Activated CD8-positive, alpha-beta memory T cell treated with anti-CD3 and anti-CD28 coated beads, Interleukin-2, amount 50 U/mL, for 4 hours (primary cell): ENCODE measurements at places on chromosomes 16 and 17.
A peak's percentile ranks its signal among the peaks of the same experiment; 100 is the strongest.

GRCh38 chr17:79174193-79174765 is 99.7 kb downstream of the ENGASE start:
- no peak for DNase-seq

GRCh38 chr16:79121906-79122305 is 478.6 kb downstream of the MAF start:
- DNase-seq = no peak

DNA sequence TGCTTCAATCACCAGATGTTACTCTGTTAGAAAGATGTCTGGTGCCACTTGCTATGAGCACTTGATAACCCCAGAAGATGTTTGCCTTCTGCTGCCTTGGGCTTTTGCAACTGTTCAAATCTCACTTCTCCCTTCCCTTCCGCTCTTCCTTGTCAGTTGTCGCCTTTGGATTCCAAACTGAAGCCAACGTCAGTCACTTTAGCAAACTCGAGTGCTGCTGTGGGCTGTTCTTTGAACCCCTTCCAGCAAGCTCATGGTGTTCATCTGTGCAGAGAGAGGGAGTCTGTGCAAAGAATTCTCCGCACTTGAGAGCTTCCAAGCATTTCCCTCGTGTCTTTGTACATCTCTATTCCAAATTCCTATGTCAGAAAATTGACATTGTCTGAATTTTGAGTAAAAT is 879.4 kb downstream of the CDH11 start:
- no peak for DNase-seq

DNA sequence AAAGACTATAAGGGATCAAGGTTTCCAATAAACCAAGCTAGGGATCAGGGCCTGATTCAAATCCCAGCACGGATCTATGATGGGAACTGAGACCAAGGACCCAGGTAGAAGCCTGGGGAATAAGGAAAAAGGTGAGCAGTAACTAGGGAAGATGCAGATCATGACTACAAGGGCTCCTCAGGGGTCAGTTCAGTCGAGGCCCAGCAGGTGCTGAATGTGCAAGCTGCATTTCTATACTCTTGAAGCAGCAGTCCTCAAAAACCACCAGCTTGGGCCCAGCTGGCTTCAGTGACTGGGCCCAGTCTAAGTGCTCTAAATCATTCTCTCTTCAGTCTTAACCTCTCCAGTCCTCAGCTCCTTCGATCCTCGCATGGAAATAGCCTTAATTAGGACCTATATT is 228.8 kb upstream of the AXIN2 start:
- no peak for DNase-seq

- DNase-seq = no peak
Observed at GRCh38 chr17:58375256-58375655, 23.3 kb upstream of the SUPT4H1 start.

GRCh38 chr16:53840456-53840855 is 136.5 kb downstream of the FTO start:
- DNase-seq = no peak

DNA sequence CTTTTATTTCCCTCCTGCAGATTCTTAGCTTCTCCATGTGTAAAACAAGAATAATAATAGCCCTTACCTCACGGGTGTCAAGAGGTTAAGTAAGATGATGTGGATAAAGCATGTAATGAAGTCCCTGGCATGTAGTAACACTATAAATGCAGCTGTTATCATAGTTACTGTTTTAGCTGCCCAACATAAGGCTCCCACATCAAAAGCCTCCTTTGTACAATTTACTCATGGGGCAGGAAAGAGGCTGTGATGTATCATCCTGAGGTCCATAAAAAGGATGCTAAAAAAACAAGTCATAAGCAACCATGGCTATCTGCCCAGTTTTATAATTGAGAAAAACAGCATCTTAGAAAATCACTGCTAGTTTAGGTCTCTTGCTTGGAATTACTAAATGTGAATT is 339.7 kb downstream of the CA10 start:
- DNase-seq = no peak

DNA sequence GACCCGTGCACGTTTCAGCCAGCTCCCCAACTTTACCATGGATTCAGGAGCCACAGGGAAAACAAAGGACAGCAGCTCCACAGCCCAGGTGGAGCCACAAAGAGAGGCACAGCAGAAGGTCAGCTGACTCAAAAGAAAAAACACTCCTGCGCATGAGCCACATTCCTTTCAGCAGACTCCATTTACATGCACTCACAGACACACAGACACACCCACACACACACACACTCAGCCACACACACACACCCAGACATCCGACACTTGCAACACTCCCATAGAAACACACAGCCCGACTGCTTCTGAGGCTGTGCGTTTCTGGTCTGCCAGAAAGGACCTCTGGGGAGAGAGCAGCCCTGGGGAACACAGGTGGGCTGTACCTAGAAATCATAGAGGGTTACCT is 2335.5 kb downstream of the TP53TG3F start:
- DNase-seq = no peak

DNA sequence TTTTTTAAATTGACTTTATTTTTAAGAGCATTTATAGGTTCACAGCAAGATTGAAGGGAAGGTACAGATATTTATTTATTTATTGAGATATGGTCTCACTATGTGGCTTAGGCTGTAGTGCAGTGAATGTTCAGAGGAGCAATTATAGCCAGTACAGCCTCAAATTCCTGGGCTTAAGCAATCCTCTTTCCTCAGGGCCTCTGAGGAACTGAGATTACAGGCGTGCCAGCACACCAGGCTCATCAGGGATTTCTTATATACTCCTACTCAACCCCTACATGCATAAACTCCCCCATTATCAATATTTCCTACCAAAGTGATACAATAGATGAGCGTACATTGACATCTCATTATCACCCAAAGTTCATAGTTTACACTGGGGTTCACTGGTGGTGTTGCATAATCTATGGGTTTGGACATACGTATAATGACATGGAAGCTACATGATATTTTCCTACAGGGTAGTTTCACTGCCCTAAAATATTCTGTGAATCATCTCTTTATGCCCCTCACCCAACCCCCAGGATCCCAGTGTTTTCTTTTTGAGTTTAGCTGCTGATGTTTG is 33.5 kb downstream of the HS3ST3B1 start:
- DNase-seq = no peak

- no peak for DNase-seq
Observed at GRCh38 chr16:30354423-30355143, 525 bp downstream of the CD2BP2 start.

GRCh38 chr17:57518587-57519581 is 226.2 kb downstream of the CCDC182 start:
- no peak for DNase-seq

GRCh38 chr16:85237817-85238216 is 125.5 kb upstream of the CIBAR2 start:
- no peak for DNase-seq

DNA sequence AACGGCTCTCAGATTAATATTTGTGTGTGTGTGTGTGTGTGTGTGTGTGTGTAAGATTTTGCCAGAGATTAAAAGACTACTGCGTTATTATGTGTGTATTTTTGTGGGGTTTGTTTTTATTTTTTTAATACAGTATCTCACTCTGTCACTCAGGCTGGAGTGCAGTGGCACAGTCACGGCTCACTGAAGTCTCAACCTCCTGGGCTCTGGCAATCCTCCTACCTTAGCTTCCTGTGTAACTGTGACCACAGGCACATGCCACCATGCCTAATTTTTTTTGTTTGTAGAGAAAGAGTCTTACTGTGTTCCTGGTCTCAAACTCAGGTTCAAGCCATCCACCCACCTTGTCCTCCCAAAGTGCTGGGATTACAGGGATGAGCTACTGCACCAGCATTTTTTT is 87.2 kb downstream of the CYB561 start:
- no peak for DNase-seq

- no peak for DNase-seq
Observed at GRCh38 chr17:44353672-44354331, 8.7 kb downstream of the GRN start.

- peak; percentile 74 for DNase-seq
Observed at GRCh38 chr17:41811549-41812380, at the start of gene P3H4. TSS of gene P3H4 (minus strand) at chr17:41811949. CDS start at chr17:41811915, 34 bp downstream.

- no peak for DNase-seq
Observed at GRCh38 chr17:17018021-17018441, 24.2 kb upstream of the MPRIP start.

GRCh38 chr17:41507315-41507880 is 2.0 kb upstream of the KRT13 start:
- no peak for DNase-seq

GRCh38 chr16:51151435-51151960 is 428 bp upstream of the SALL1 start:
- DNase-seq = no peak

- no peak for DNase-seq
Observed at GRCh38 chr17:18094409-18094807, 6.7 kb downstream of the DRG2 start.

GRCh38 chr17:73338566-73339197 is 26.9 kb upstream of the CDC42EP4 start:
- DNase-seq = no peak

DNA sequence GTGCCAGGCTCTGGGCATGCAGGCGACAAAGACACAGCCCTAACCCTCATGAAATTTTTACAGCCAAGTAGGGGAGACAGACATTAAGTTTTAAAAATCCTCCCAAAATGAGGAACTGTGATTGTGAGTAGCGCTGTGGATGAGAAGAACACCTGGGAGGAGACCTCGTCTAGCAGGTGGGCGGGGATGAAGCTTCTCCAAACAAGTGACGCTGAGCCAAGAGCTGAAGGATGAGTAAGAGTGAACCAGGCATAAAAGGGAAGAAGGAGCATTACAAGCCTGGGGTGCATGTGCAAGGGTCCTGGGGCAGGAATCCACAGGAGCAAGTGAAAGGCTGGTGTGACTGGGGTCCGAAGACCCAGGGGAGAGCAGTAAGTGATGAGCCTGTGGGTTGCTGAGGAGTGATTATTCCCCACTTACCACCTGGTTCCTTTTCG is 149.4 kb upstream of the HS3ST2 start:
- no peak for DNase-seq

GRCh38 chr17:49002766-49003165 is 5.6 kb downstream of the IGF2BP1 start:
- no peak for DNase-seq

GRCh38 chr16:57794849-57795430 is 7.4 kb downstream of the KIFC3 start:
- DNase-seq = no peak

DNA sequence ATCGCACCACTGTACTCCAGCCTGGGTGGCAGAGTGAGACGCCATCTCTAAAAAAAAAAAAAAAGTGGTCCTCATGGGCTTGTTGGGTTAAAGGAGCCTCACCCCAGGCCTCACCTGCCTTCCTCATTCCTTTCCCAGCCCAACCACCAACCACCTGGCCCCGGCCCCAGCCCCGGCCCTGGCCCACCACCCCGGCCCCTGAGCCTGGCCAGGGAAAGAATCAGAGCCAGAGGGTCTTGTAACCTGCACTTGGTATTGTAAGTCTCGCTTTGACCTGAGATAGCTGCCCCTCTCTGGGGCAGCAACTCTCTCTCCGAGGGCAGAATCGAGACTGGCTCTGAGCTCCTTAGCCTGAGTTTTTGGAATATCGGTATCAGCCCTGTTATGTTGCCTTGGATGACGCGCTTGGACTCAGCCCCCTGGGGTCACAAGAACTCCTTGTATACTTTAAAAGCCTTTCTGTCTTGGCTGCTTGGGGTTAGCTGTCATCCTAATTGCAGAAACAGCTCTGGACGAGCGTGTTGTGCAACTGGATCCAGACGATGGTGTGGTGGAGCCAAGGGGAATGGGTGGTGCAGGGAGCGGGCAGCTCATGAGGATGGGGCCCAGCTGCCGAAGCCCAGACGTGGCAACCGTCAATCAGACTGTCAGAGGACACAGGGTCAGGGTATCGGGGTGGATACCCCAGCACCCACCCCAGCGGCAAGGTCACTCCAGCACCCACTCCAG is 14.6 kb downstream of the SMTNL2 start:
- DNase-seq = no peak
